ENCODE measurements at places on chromosomes 2 and 18. TPM values are rescaled to one million over a fixed set of nuclear protein-coding genes. Genes with fewer than 3 reads are reported as not detected.

DHRS9 gene
- polyA plus RNA-seq, result 0.47 TPM

DNA sequence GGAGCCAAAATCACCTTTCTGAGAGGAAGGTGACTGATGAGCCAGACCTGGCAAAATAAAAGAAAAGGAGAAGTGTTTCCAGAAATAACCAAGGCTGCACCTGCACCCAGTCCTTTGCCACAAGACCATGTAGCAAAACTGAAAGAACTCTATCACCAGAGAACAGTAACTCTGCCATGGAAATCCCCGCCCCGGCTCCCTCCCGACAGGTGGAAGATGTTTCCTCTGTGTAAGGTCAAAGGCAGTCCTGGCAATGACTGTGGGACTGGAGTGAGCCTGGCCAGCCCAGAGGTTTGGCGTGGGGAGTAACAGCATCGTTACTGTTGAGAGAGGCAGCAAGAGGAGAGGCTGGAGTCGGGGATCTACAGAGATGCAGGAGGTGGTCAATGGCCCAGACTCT lies 42.3 kb downstream of the SPRED2 start:
- DNase-seq, result no peak

SCN3A gene
- 0.36 TPM for polyA plus RNA-seq

SCN2A gene
- polyA plus RNA-seq, result 0.08 TPM

PLCL1 gene
- polyA plus RNA-seq, result 17.7 TPM

GRCh38 chr2:125073440-125073839 lies 1048.4 kb downstream of the CNTNAP5 start:
- DNase-seq, result no peak

GRCh38 chr2:39243469-39244123 lies at the start of gene CDKL4:
CDKL4 (minus strand) TSS chr2:39243970.
- no peak for DNase-seq

DNA sequence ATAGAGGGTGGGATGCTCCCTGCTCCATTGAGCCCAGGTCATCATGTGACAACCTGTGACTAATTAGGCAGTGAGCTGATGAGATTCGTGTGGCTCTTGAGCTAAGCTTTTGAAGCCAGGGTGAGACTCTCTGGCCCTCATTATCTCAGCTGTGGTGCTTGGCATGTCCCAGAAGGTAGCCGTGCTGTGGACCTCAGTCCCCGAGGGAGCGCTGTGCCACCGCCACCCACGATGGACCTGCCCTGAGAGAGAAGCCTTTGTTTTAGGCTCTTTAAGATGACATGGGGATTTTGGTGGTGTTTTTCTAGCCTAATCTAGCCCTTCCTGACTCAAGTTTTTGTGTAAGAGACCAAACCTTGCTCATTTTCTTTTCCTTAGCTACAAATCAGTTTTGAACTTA lies 66.4 kb downstream of the NEDD4L start:
- DNase-seq, result no peak

CYS1 gene
- 10.9 TPM for polyA plus RNA-seq

DNA sequence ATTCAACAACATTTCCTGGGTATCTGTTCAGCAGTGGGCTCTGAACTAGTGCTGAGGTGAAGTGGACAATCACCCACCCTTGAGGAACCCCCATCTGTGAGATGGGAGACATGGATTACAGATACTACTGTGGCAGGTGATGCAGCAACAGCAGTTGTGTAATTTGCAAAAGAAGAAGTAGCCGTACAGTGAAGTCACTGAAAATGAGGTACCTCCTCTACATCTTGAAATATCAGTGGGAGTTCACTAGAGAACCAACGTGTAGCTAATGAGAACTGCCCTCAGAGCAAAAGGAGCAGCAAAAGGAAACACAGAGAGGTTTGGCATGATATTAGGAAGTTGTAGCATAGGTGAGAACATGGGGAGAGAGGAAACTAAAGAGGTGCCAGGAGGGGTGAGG lies 41.3 kb downstream of the VSNL1 start:
- DNase-seq, result no peak

- DNase-seq, result no peak
Measured at GRCh38 chr18:58349650-58350049, 279.2 kb downstream of the ALPK2 start.

DNA sequence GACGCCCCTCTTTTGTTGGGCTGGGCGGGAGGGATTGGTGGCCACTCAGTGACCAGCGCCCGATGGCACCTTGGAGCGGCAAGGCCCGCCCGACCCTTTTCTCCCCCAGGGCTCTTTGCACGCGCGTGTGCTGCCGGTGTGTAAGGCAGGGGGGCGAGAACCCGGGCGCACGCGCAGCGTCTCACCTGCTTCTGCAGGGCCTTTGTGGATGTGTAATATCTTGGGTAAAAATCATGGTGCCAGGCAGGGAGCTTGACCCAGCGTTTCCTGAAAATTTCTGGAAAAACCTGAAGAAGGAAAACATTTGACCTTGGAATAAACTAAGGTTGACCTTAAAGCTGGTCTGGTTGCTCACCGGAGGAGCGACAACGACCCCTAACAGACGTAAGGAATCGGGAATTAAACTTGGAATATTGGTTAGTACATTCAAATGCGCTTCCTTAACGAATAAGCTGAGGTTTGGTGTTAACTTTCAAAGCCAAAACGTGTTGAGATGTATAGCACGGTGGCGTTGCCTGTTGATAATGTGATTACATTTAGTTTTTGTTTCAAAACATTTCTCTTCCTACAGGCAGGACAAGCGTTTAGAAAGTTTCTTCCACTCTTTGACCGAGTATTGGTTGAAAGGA lies 438 bp downstream of the HSPE1 start:
- DNase-seq, result peak; percentile 48

ASAP2 gene
- polyA plus RNA-seq, result 23.1 TPM

SLC30A3 gene
- 0.31 TPM for polyA plus RNA-seq

AQP12A gene
- 1.2 TPM for polyA plus RNA-seq

DNA sequence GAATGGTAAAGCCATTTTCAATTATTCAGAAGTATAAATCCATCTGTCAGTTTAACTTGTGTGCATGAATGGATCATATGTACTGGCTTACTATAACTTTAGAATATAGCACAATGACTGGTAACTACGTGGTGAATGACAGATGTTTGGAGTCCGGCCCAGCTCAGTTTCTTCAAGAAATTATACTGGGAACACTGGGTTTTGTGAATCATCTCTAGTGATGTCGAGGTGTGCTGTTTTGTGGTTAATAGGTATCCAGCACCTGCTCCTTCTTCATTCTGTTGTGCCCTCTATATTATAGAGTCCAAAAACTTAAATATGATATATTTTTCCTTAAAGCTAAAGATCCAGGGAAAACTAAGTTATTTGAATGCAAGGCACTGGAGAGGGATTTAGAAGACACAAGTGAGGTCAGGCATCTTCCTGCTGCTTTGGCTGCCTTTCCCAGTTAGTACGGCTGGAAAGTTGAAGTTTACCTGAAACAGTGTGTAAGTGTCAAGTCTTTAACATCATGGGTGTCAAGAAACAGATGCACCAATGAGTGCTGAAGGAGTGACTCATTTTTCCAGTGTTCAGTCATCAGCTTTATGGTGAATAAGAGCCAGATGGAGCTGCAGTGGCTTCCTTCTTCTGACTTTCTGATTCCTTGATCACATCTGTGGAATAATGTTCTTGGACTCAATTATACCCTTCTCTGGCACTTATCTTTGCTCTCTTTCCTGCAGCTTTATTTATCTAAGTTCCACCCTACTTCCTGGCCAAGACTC lies 1079.5 kb upstream of the CELF4 start:
- no peak for DNase-seq

GALNT3 gene
- polyA plus RNA-seq, result 0.83 TPM

ARHGEF33 gene
- polyA plus RNA-seq, result 1.9 TPM

MOCOS gene
- polyA plus RNA-seq, result 0.20 TPM

DNA sequence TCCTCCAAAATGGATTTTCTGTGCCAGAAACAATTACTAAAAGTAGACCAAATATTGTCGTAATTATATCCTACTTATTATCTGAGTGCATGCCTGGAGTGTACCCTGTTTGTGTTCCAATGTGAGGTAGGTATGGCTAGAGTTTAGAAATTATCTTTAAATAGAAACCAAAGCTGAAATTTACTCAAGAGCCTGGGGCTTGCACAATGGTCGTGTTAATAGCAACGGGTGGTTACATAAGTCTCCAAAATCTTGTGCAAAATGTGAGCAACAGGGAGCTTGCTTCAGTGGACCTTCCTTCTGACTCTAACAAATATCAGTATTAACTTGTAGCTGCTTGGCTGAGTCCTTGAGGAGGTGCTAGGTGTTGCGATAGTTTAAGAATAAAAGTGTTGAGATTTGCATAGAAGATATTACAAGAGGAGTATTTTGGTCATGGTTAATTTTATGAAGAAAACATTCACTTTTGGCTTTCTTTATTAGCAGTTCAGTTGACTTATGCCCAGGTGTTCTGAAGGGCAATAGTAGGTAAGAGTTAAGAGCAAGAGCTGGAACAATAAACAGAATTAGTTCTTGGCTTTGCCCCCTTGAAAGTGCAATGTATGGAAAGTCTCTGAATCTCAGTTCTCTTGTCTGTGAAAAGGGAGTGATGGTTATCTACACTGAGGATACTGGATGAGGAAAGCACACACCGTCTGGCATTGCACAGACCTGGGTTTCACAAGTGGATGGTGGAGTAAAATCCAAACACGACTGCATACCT lies 4.6 kb downstream of the CXCR4 start:
- no peak for DNase-seq

DNA sequence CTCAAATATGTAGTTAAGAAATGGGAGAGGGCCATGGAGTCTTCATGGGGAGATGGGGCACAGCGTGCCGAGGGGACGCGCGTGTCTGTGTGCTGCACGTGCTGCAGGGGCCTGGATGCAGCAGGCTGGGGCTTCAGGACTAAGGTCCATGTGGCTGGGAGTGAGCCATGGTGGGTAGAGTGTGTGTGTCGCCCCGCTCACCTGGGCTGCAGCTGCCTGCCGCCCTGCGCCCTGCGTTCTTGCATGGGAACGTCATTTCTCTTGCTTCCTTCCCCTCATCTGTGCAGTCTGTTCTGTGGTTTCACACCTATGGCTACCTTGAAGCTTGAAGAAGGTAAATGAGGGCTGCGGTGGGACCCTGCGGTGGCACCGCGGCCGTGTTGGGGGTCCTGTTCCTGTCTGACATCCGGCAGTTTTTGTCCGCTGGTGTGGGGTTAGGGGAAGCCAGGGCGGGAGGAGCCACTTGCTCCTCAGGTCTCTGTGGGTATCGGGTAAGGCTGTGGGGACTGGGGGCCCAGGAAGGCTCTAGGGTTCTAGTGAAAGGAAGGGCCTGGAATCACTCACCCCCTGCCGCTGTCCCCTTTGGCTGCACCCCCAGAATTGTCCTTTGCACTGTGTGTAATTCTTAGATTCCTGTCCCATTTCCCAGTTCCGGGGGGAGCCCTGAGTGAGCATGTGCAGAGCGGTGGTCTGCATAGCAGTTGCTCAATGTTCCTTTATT lies 54.1 kb upstream of the HS6ST1 start:
- DNase-seq, result no peak

IL36RN gene
- not detected for polyA plus RNA-seq

DNA sequence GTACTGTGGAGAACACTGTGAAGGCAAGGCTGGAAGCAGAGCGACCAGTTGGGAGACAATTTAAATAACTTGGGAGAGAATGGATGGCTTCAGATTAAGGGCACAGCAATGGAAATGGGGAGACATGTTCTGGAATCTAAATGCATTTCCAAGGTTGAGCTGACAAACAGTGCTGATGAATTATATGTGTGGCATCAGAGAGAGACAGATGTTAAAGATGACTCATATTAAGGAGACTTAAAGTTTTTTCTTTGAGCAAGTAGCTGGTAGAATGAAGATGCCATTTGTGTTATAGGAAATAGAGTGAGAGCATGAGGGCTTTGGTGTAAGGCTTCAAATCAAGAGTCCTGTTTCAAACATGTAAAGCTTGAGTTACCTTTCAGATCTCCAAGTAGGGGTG lies 441.8 kb downstream of the SETBP1 start:
- no peak for DNase-seq

LRP1B gene
- polyA plus RNA-seq, result 1.2 TPM

DNA sequence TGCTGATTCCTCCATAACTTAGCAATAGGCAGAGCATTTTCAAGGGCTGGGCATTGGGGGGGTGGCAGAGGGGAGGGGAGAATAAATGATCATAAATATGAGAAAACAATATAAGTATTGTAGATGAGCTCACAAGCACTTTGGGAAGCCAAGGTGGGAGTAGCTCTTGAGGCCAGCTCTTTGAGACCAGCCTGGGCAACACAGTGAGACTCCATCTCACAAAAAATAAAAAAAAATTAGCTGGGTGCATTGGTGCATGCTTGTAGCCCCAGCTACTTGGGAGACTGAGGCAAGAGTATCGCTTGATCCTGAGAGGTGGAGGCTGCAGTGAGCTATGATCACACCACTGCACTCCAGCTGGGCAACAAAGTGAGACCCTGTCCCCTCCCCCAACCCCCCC lies 75.9 kb downstream of the MYCN start:
- no peak for DNase-seq

ANKRD62 gene
- not detected for polyA plus RNA-seq

GRCh38 chr2:2557475-2557874 lies 226.4 kb upstream of the MYT1L start:
- no peak for DNase-seq

NYAP2 gene
- polyA plus RNA-seq, result 1.4 TPM

GPR39 gene
- 0.07 TPM for polyA plus RNA-seq

DNA sequence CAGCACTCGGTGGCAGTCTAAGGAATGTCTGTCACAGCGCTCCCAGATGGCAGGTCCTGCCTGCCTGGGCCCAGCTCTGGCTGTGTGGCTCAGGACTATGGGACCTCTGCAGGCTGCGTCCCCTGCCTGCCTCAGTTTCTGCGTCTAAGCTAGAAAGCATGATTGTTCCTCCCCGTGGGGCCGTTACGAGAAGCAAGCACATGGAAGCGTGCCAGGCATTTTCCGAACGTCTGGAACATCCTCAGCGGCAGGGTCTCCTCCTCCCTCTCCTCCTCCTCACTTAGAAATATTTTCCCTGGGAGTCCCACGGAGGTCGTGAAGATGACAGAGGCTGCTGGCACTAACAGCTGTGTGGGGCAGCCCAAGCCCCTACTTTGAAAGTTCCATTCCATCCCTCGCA lies 43.3 kb downstream of the LRRFIP1 start:
- DNase-seq, result peak; percentile 92

DNA sequence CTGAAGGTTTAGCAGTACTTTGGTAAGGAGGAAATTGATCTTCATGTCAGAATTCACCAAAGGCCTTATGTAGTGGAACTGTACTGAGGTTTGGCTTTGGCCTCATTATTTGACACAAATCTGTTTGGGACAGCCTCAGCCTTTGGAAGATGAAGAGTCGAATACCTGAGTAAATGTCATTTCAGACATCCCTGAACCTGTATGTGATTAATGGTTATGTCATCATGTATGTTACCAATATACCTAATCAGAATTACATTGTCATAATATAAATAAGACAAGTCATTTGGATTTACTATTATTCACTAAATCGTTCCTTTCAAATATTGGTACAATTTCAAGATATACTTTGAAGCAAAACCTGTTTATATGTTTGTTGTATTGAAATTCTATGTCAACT lies 10.6 kb upstream of the ABCA12 start:
- DNase-seq, result no peak

- DNase-seq, result no peak
Measured at GRCh38 chr2:587087-587960, 89.9 kb downstream of the TMEM18 start.
